ENCODE measurements at places on chromosomes 1 and 21.

DNA sequence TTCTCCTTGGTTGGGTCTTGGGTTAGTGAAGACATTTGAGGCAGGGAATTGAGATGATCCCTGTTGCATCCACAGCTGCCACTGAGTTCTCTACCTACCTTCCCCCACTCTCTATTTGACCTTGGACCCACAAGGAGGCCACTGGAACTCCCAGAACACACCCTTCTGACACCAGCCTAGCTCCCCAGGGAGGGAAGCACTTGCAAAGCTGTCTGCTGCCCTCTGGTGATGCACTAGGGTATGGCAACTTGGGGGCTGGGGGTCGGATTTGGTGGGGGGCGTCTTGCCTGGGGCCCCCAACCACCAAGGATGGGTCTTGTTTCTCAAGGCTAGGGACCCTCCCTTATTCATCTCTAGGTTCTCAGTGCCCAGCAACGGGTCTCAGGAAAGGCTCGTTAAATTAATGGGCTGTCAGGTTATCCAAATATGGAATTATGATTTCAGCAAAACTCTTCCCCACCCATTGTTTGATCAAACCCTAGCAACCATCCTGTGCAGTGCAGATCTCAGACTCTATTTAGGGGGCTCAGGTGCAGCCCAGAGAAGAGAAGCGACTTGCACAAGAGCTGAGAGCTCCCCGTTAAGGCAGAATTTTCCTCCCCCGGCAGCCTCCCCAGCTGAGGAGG, 177.8 kb upstream of the KLHDC7A start:
- DNase-seq, result no peak

DNA sequence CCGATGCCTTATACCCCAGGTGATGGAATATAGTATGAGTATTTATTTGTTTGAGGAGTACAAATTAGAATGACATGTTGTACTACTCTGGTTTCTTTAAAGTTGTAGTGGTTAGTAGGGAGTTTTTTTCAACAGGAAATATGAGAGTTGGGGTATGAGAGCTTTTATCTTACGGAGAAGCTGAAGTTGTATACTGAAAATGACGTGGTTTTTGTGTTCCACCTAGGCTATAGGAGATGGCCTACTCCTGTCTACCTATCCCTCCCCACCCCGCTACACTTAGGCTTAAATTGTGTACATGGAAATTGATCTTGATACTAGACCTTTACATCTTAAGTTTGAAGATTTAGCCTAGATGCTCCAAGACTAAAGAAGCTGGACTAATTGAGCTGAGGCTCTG, 6.8 kb upstream of the HAX1 start:
- DNase-seq, result no peak

DNA sequence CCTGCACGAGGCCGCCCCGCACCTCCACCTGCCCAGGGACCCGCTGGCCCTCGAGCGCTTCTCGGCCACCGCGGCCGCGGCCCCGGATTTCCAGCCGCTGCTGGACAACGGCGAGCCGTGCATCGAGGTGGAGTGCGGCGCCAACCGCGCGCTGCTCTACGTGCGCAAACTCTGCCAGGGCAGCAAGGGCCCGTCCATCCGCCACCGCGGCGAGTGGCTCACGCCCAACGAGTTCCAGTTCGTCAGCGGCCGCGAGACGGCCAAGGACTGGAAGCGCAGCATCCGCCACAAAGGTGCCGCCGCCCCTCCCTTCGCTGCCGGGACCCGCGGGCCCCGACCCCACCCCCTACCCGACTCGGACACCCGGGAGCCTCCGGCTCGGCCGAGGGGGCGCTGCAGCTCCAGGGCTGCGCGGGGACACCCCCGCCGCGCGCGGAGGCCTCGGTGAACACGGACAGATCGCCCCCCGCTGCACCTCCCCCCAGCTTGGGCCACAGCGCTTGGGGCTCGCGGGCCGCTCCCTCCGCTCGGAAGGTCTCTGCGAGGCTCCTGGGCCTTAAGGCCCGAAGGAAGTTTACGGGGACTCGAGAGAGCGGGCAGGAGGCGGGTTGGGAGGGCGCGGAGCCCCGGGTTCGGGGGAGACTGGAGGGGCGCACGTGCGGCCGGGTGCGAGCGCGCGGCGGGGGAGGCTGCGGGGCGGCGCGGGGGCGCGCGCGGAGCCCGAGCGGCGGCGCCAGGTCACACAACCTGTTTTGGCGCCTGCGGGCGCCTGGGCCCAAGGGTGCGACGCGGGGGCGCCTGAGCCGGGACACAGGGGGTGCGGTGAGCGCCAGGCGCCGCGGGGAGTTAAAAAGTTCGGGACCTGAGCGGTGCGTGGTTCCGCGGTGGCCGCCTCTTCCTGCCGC, 1.2 kb downstream of the SAMD11 start:
- no peak for DNase-seq

GRCh38 chr1:93878501-93878888, 511 bp downstream of the DNTTIP2 start:
- peak; percentile 41 for DNase-seq

All from NCI-H460 (cell line).